Foreskin keratinocyte (primary cell): ENCODE measurements at places on chromosomes 4 and X. TPM values are rescaled to one million over a fixed set of nuclear protein-coding genes. Genes with fewer than 3 reads are reported as not detected.

The MAGEA2B gene
- total RNA-seq = not detected in 2 replicates

The DNAAF6 gene
- total RNA-seq = not detected in 2 replicates

The NAP1L3 gene
- 0.11 and 0.61 TPM in 2 replicates for total RNA-seq

The SSX2B gene
- total RNA-seq = not detected in 2 replicates

DNA sequence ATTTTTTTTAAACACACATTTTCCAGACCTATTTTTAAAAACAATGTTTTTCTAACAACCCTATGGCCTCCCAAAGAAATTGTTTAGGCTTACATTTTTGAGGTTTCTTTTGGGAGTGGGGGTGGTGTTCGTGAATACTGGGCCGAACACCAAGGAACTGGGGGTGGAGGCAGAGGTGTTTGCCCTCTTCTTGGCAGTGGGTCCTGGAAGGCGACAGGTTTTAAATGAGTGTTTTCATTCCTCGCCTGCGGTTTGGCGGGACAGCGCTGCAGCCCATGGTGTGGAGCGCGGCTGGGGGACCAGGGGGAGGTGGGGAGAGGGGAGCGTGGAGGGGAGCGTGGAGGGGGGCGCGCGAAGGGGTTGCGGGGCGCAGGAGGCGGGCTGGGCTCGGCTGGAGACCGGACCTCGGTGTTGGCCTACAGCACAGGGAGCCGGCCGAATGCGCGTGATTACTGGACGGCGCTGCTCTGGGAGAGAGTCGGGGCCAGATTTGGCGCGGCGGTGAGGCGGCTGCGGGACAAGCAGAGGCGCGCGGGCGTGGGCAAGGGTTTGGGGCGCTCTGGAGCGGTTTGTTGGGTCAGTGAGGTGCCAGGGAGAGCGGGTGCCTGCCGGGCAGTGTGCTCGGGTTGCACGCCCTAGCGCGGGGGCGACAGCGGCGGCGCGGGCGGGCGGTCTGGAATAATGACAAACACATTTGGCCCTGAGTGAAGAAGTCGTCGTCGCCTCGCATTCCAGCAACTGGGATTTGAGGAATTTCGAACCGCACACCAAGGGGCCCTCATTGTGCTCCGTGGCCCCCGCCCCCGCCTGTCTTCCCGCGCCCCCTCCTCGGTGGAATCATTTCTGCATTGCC, 764 bp downstream of the PDGFRA start:
- no peak for DNase-seq

- DNase-seq = no peak
Measured at GRCh38 chr4:85399270-85399669, 75.7 kb upstream of the ARHGAP24 start.

- no peak for DNase-seq
Measured at GRCh38 chr4:180465364-180465763, 1777.8 kb upstream of the TENM3 start.

GRCh38 chrX:153595859-153596857, 2.8 kb downstream of the CCNQ start:
- DNase-seq = no peak

GRCh38 chrX:21623778-21624501, 34.2 kb downstream of the KLHL34 start:
- no peak for DNase-seq

DNA sequence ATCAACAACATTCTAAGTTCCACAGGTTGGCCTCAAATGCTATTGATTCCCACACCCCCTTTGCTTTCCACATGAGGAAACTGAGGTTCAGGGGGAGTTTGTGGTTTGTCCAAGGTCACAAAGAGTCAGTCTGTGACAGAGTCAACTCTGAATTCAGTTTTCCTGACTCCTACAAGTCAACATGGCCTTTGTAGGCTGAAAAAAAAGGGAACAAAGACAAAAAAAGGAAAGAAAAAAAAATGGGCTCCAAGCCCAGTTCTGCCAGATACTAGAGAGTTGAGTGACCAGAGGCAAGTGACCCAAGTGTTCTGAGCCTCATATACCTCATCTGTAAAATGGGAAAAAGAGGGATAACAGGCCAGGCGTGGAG, 16.5 kb upstream of the PIM2 start:
- DNase-seq = no peak

GRCh38 chrX:109873574-109873973, 129.3 kb upstream of the TMEM164 start:
- DNase-seq = no peak

- DNase-seq = no peak
Measured at GRCh38 chr4:81698538-81699296, 227.0 kb upstream of the RASGEF1B start.

DNA sequence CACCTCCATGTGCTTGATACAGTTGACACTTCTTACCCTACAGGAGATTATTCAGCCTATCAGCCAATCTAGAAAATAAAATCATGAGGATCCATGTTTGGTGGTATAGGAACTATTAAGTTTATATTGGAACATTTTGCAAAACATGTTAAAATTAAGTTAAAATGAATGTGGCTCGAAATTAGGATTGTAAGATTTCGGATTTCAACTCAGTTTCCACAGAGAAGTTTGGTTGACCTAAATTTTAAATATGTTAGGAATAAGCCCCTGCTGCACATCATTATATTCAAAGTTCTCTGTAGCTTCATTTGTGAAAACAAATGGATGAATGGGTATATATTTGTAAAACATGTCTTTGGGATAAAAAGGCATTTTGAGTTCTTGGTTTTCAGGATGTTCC, at the start of gene RAB40A:
Gene RAB40A (minus strand): TSS at position 101 of the 400 bp plus-strand sequence. CDS start 18,733 bp downstream, outside the sequence.
- DNase-seq = no peak

- no peak for DNase-seq
Measured at GRCh38 chr4:130288576-130288975, 1192.6 kb downstream of the C4orf33 start.

DNA sequence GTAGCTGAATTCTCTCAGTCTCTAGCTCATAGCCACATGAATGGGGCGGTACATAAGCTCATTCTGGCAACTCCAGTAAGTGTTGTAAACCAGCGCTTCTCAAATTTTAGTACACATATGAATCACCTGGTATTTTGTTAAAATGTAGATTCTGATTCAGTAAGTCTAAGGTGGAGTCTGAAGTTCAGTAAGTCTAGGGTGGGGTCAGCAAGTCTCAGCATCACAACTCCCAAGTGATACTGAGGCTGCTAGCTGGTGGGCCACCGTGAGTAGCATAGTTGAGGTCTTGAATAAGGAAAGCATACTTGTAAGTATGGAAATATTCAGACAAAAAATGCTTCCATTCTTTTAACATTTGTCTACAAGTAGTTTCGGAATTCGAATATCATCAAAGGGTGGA, 36.1 kb upstream of the INPP4B start:
- peak; percentile 25 for DNase-seq

- DNase-seq = no peak
Measured at GRCh38 chr4:54063229-54063628, 1.2 kb downstream of the CHIC2 start.

- no peak for DNase-seq
Measured at GRCh38 chrX:153214934-153215333, 35.9 kb downstream of the MAGEA1 start.

DNA sequence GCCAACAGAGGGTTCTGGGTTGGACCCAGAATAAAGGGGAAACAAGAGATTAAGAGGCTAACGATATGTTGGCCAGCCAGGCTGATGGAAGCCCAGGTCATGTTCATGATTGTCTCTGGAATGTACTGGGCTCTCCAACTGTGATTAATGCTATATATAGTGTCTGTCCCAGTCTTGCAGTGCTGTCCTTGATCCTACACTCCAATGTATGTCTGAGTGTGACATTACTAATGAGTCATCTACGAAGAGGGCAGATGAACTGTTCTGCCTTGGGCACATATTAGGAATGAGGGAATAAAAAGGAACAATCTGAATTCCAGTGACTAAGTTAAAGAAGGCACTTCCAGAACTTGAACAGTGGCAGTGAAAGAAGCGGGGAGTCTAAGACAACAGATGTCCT, 142.1 kb downstream of the PDGFRA start:
- no peak for DNase-seq
